Aortic smooth muscle cell (primary cell): ENCODE measurements at places on chromosomes 1 and 21. TPM values are rescaled to one million over a fixed set of nuclear protein-coding genes. Genes with fewer than 3 reads are reported as not detected.

The SPRR2A gene
- not detected in 2 replicates for total RNA-seq

The ZNF593OS gene
- total RNA-seq = 0.19 TPM in 1 of 2 replicates, not detected in the other

The GPX7 gene
- total RNA-seq = 36.6 and 39.1 TPM in 2 replicates

The OR2L5 gene
- total RNA-seq = not detected in 2 replicates

The KRTAP19-1 gene
- not detected in 2 replicates for total RNA-seq

The DNAI4 gene
- 9.1 and 11.9 TPM in 2 replicates for total RNA-seq

The TNNI3K gene
- total RNA-seq = 1.2 and 1.7 TPM in 2 replicates

The NEXN gene
- 11.2 and 26.5 TPM in 2 replicates for total RNA-seq

The TTLL7 gene
- total RNA-seq = 10.4 and 17.8 TPM in 2 replicates

The TMIGD3 gene
- total RNA-seq = not detected in 2 replicates

The SLC45A3 gene
- 2.0 and 2.6 TPM in 2 replicates for total RNA-seq

The GPATCH4 gene
- 9.9 and 14.3 TPM in 2 replicates for total RNA-seq

The RAD54L gene
- 1.5 and 4.0 TPM in 2 replicates for total RNA-seq

The C1orf174 gene
- total RNA-seq = 20.5 and 25.9 TPM in 2 replicates

The B3GALT2 gene
- total RNA-seq = 0.25 and 0.26 TPM in 2 replicates
